Immature natural killer cell (primary cell): ENCODE measurements at places on chromosomes 2 and 18. TPM values are rescaled to one million over a fixed set of nuclear protein-coding genes. Genes with fewer than 3 reads are reported as not detected.
A peak's percentile ranks its signal among the peaks of the same experiment; 100 is the strongest.

- DNase-seq = peak; percentile 92
Observed at GRCh38 chr2:32010670-32011484, at the start of gene MEMO1. Gene MEMO1 (minus strand): TSS chr2:32011008. CDS start chr2:32010247, 761 bp downstream.

- no peak for DNase-seq
Observed at GRCh38 chr2:209671020-209671680, 100.5 kb upstream of the UNC80 start.

- DNase-seq = no peak
Observed at GRCh38 chr2:126413079-126413478, 242.9 kb upstream of the GYPC start.

DNA sequence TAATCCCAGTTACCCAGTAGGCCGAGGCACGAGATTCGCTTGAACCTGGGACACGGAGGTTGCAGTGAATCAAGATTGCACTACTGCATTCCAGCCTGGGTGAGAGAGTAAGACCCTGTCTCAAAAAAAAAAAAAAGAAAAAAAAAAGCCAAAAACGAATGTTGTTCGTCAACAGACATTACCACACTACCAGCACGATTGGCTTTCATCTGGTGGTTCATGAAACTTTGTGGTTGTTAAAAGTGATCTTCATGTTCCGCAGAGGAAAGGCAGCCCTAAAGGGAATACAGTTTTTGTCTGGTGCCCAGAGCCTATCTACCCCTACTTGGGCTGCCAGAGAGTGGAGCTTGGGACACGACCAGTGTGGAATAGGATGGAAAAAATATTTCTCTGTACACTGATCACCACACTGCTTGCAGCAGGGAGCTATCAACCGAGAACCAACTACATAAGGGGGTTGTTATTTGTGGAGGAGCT lies 13.6 kb upstream of the CXCR4 start:
- peak; percentile 89 for DNase-seq

DNA sequence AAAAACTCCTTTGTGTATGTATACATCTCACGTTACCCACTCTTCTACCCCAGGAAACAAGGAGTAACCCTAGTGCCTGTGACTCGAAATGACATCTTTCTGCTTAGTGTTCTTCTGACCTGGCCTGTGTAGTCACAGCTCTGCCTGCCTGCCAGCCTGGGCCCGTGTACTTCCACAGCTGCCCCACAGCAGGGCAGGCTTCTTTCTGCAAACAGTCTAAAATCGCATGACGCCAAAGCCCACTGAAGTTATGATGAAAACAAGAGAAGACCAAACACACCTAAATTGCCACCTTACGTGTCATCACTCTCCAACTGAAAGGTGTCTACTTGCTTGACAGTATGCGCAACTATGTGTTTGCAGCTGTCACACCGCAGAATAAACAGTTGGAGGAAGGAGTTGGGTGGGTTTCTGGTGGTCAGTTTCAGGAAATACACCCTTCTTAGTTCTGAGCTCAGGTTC lies 1.5 kb downstream of the GAREM1 start:
- no peak for DNase-seq

GRCh38 chr2:128487650-128488387 lies 169.2 kb upstream of the HS6ST1 start:
- DNase-seq = no peak

DNA sequence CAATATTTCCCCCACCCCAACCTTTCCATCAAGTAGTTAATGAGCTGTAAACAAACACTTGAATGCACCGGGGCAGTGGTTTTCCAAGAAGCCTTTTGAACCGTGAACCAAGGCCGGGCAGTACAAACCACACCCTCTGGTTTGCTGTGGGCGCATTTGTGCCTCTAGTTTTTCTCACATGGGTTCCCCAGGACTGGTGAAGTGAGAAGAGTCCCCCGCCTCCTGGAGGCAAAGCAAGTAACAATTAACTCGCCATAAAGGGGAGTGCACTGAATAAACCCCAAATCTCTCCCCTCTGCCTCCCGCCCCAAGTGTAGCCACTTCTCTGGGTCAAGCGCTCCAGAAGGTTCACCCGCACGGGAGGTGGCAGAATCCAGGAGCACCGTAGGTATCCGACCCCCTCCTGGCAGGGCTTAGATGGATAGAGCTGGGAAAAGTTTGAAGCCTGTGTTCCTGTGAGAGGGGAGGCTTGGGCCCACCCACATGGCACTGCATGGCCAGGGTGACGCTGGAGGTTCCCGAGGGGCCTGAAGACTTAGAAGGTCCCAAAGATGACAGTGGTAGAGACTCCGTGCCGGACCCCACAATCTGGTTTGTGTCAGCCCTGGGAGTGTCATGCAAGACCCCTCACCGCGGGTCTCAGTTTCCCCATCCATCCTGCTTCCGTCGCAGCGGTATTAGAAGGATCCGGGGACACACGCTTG lies 182.2 kb downstream of the SMAD2 start:
- DNase-seq = no peak

- no peak for DNase-seq
Observed at GRCh38 chr2:106358081-106358480, 110.1 kb downstream of the RGPD3 start.

- DNase-seq = peak; percentile 50
Observed at GRCh38 chr2:181275643-181276070, 181.5 kb upstream of the ITGA4 start.

DNA sequence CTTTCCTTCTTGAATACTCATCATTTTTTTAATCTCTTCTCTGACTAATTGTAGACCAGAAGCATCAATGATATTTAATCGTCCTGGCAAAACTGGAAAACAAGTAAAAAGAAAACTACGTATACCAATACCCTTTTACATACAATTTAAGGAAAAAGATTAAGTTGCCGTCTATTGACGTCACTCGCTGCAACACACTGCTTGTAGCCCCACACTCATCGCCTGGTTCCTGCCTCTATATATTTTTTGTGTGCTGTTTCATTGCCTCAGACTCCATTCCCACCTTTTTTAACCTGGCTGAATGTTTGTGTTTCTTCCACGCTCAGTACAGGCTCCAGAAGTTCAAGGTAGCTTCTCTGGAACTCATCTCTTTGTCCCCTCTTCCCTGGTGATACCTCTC lies 536.2 kb downstream of the METTL4 start:
- DNase-seq = no peak

GRCh38 chr18:9433671-9434121 lies 41.6 kb upstream of the RALBP1 start:
- DNase-seq = no peak

- DNase-seq = no peak
Observed at GRCh38 chr2:29000956-29001355, 19.9 kb downstream of the TOGARAM2 start.

GRCh38 chr2:175227393-175227792 lies 45.9 kb upstream of the ATP5MC3 start:
- DNase-seq = no peak

DNA sequence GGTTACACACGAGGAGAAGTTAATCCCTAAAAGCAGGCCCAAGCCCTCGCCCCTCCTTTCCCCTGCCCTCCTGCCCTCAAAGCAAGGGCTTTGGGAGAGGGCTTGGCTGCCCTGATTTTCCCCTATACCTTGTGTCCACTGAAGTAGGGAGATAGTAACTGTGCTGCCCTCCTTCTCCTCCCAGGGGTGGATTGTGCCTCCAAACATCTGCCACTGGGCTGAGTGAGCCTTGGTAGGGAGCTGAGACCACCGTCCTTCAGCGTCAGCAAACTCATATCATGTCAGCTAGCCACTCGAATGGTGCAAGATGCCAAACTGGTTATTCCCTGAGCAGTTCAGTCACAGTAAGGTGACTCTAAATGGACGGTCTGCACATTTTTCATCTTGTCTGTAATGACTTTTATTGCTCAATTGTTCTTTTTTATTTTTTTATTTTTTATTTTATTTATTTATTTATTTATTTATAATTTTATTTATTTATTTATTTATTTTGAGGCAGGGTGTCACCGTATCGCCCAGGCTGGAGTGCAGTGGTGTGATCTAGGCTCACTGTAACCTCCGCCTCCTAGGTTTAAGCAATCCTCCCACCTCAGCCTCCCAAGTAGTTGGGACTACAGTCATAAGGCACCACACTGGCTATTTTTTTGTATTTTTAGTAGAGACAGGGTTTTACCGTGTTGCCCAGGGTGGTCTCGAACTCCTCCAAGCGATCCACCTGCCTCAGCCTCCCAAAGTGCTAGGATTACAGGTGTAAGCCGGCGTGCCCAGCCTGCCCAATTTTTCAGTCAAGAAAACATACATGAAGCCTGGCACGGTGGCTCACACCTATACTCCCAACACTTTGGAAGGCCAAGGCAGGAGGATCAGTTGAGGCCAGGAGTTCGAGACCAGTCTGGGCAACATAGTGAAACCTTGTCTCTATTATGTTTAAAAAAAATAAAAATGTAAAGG lies 8.7 kb downstream of the PCBP1 start:
- DNase-seq = no peak

DNA sequence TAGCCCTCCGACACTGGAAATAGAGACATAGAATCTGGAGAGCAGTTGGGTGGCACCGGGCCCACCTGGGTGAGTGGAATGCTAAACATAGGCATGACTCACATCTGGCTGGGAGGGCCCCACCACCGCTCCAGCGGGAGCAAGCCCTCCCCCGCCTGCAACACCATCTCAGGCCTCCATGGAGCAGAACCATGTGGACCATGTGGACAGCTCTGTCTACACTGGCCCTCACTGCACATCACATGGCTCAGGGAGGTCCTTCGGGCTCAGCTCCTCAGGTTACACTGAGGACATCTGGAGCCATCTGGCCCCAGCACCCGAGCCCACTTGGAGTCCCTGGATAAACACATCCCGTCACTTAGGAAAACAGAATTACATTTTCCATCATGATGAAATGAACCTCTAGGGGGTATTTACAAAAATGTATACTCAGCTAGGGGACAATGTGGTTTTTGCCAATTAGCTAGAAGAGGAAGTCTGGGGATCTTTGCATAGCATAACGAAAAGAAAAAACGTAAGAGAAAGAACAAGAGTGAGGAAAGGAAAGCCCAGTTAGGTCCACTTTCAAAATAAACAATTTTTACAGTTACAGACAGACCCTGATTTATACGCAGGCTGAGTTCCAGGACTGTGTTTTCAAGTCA lies 30.7 kb upstream of the MLPH start:
- no peak for DNase-seq

GRCh38 chr2:96115631-96116423 lies 544 bp downstream of the ADRA2B start:
- DNase-seq = no peak

DNA sequence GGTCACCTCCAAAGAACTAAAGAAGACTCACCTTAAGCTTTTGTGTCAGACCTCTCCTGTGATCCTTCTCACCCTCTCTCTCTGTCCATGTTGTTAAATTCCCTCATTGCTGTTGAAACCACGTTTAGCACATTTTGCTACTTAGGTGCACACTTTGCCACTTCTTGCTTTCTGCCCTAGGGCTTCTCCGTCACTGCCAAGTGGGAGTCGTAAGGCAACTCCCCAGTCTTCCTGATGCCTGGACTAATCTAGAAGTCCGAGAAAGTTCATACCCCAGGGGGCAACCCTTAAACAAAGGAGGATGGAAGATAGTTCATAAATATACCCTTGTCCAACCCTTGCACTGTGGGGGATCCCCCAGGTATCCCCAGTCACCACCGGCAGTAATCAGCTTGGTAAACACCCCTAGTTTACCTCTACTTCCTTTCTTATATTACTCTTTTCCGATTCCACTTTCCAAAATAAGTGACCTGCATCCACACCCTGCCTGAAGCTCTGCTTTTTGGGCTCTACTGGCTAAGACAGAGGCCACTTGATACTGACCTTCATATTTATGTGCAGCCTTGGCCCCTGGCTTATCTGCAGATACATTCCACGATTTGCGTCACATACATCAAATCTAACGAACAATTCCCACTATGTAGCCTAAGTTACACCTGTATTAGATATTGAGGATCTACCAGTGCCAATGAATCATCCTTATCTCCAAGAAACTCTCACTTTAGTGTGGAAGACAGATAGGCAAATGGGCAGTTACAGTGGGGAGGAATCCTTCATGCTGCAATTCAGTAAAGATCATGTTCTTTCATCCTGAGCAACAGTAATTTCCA lies 776.2 kb downstream of the RNF144A start:
- no peak for DNase-seq

GRCh38 chr2:158391876-158392275 lies 64.7 kb downstream of the CCDC148 start:
- DNase-seq = peak; percentile 4

DNA sequence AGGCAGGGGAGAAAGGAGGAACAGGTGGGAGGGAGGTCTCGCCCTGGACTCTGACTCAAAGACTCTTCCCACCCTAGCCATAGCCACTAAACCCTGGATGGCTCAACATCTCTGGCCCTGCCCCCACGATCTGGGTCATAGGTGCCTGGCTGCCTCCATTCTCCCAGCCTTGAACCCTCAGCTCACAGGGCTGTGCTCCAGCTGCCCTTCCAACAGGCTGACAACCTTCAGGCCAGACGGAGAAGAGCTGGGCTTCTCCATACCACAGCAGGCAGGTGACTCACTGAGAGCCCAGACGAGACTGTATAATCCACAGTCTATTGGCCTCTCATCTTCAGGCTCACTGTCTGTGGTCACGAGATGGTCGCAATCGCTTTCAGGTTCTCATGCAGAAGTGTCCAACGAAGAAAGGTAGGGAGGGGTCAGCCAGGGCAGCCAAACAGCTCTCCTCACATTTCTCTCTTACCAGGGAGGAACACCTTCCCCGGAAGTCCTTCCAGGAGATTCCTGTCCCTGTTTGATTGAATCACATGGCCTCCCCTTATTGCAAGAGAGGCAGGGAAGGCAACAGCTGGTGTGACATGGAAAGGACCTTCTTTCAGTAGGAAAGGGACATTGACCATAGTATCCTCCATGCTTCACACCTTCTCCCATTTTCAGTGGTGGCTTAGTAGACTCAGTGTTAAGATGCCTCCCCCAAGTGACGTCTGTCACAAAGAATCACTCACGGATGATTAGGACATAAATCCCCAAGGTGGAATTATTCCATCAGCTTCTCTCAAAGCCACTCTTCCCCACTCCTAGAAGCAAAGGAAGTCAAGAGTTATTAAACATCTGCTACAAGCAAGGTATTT lies 100.1 kb downstream of the MRO start:
- DNase-seq = no peak

GRCh38 chr2:20094955-20095354 lies 43.5 kb upstream of the LAPTM4A start:
- DNase-seq = no peak

GRCh38 chr2:85850451-85850850 lies 38.3 kb downstream of the ST3GAL5 start:
- no peak for DNase-seq

GRCh38 chr2:96507957-96508520 lies 2.9 kb upstream of the NEURL3 start:
- peak; percentile 86 for DNase-seq

DNA sequence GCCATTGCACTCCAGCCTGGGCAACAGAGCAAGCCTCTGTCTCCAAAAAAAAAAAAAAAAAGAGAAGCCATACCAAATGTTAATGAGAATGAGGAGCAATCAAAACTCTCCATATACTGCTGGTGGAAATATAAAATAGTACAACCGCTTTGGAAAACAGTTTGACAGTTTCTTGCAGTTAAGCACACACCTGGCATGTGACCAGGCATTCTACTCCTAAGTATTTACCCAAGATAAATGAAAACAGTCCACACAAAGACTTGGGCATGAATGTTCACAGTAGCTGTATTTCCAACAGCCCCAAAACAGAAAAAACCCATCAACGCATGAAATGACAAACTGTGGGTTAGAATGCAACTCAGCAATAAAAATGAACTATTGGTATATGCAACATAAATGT lies 76.0 kb upstream of the ST8SIA5 start:
- DNase-seq = no peak

GRCh38 chr2:64491426-64491825 lies 32.7 kb upstream of the AFTPH start:
- no peak for DNase-seq

Gene CGREF1
- not detected for polyA plus RNA-seq

Gene RAB31
- 28.0 TPM for polyA plus RNA-seq

Gene FAM124B
- polyA plus RNA-seq = 0.78 TPM

Gene PARD6G
- polyA plus RNA-seq = 0.06 TPM
